ENCODE measurements at places on chromosomes 16 and 17. TPM values are rescaled to one million over a fixed set of nuclear protein-coding genes. Genes with fewer than 3 reads are reported as not detected.

The GPR142 gene
- not detected for total RNA-seq

The WFIKKN1 gene
- 0.33 TPM for total RNA-seq

The CYLD gene
- total RNA-seq = 265 TPM

The HOXB6 gene
- not detected for total RNA-seq

The TPSB2 gene
- total RNA-seq = not detected

The NPIPA8 gene
- total RNA-seq = not detected

The VPS9D1 gene
- total RNA-seq = 12.6 TPM

The USP10 gene
- 82.6 TPM for total RNA-seq

The KRTAP4-9 gene
- total RNA-seq = not detected

The SCN4A gene
- total RNA-seq = not detected

The CCL14 gene
- total RNA-seq = not detected

The MPV17L gene
- total RNA-seq = not detected

The SYT17 gene
- total RNA-seq = not detected

The CCDC144A gene
- 7.5 TPM for total RNA-seq

The KRTAP1-5 gene
- total RNA-seq = not detected

The NUTF2 gene
- 99.1 TPM for total RNA-seq

The SYNGR3 gene
- total RNA-seq = 2.2 TPM

The TBC1D3K gene
- total RNA-seq = not detected

The KCTD5 gene
- 30.3 TPM for total RNA-seq

The KNOP1 gene
- 17.4 TPM for total RNA-seq

The TADA2A gene
- total RNA-seq = 41.8 TPM

The PIMREG gene
- total RNA-seq = 24.1 TPM

The SAT2 gene
- total RNA-seq = 38.7 TPM

The GP1BA gene
- total RNA-seq = not detected

The EXOSC6 gene
- 25.7 TPM for total RNA-seq

The GINS2 gene
- 28.3 TPM for total RNA-seq

The PLSCR3 gene
- total RNA-seq = 160 TPM

The KRTAP2-3 gene
- total RNA-seq = not detected

The CEP295NL gene
- not detected for total RNA-seq

The CA7 gene
- not detected for total RNA-seq

The NME2 gene
- 438 TPM for total RNA-seq

The SLC13A2 gene
- total RNA-seq = not detected

The CHST6 gene
- total RNA-seq = not detected

The EVPLL gene
- not detected for total RNA-seq

The COPZ2 gene
- total RNA-seq = 5.9 TPM

The TBC1D3I gene
- total RNA-seq = 0.18 TPM
